ENCODE measurements at places on chromosomes 11 and 22.
A peak's percentile ranks its signal among the peaks of the same experiment; 100 is the strongest.

- H3K4me3 ChIP-seq, result no peak overlapping the region
- peaks cover 47% of the 10 kb centered on the region for H3K36me3 ChIP-seq
- no peak for DNase-seq
- H3K4me1 ChIP-seq, result peaks cover 45% of the 10 kb centered on the region
Measured at GRCh38 chr11:119021631-119022030, 3.1 kb downstream of the TRAPPC4 start.

- no peak overlapping the region for H3K4me3 ChIP-seq
- no peak overlapping the region for H3K27ac ChIP-seq
- no peaks in the 10 kb centered on the region for H3K36me3 ChIP-seq
- no peaks in the 10 kb centered on the region for H3K4me1 ChIP-seq
- no peaks in the 10 kb centered on the region for H3K27me3 ChIP-seq
- no peak for DNase-seq
Measured at GRCh38 chr11:41713030-41713429, 253.6 kb upstream of the LRRC4C start.

GRCh38 chr11:64314805-64315561 is 2.4 kb downstream of the TRMT112 start:
- no peaks in the 10 kb centered on the region for H3K27me3 ChIP-seq
- DNase-seq, result no peak
- peaks cover 14% of the 10 kb centered on the region for H3K36me3 ChIP-seq
- H3K4me1 ChIP-seq, result peaks cover 38% of the 10 kb centered on the region
- H3K27ac ChIP-seq, result no peak overlapping the region

GRCh38 chr22:43698403-43698802 is 113.7 kb downstream of the EFCAB6 start:
- DNase-seq, result no peak
- no peak overlapping the region for H3K27ac ChIP-seq
- no peaks in the 10 kb centered on the region for H3K36me3 ChIP-seq
- H3K4me3 ChIP-seq, result no peak overlapping the region
- H3K4me1 ChIP-seq, result no peaks in the 10 kb centered on the region

DNA sequence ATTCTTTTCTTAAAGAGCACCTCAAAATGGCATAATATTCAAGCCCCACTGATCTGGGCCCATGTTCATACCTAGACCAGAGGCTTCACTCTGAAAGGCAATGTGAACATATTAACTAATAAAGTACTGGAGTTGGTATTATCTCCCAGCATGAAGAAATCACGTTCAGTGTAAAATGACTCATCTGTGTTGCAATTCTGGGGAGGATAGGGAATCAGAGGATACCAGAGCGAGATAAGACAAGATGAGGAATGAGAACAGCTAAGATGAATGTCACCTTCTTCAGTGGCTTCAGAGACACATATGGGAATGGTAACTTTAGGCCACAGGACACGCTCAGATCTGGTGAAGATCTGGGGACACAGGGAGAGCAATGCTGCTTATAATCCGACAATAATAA is 121.1 kb downstream of the NTM start:
- no peak overlapping the region for H3K27ac ChIP-seq
- H3K4me1 ChIP-seq, result no peaks in the 10 kb centered on the region
- no peak overlapping the region for H3K4me3 ChIP-seq

DNA sequence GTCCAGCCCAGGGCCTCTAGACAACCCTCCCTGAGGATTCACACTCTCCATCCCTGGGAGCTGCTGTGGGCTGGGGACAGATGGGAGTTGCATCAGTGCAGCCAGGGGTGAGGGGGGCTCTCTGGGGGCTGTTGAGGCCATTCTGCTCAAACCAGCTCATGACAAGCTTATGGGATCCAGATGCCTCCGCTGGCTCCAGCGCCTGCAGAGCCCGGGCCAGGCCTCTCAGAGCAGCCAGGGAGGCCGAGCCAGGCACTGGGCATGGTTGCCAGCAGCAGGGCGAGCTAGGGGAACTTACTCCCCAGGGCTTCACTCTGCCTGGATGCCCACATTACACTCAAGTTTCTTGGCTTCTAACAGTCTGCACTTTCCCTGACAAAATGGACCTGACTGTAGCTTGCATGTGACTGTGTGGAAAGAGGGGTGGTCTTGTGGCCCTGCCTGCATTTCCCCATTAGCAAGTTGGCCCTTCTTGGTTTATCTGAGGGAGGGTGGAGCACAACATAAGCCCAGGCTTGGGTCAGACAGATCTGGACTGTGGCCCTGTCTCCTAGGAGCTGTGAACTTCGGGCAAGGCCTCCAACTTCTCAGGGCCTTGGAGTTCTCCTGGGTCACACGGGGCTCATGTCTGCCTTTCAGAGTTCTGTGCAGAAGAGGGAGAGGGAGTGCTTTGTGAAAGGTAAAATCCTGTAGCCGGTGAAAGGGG is 34.5 kb upstream of the CYB5R3 start:
- H3K4me1 ChIP-seq, result no peaks in the 10 kb centered on the region
- H3K4me3 ChIP-seq, result no peak overlapping the region
- no peaks in the 10 kb centered on the region for H3K27me3 ChIP-seq
- no peaks in the 10 kb centered on the region for H3K36me3 ChIP-seq

DNA sequence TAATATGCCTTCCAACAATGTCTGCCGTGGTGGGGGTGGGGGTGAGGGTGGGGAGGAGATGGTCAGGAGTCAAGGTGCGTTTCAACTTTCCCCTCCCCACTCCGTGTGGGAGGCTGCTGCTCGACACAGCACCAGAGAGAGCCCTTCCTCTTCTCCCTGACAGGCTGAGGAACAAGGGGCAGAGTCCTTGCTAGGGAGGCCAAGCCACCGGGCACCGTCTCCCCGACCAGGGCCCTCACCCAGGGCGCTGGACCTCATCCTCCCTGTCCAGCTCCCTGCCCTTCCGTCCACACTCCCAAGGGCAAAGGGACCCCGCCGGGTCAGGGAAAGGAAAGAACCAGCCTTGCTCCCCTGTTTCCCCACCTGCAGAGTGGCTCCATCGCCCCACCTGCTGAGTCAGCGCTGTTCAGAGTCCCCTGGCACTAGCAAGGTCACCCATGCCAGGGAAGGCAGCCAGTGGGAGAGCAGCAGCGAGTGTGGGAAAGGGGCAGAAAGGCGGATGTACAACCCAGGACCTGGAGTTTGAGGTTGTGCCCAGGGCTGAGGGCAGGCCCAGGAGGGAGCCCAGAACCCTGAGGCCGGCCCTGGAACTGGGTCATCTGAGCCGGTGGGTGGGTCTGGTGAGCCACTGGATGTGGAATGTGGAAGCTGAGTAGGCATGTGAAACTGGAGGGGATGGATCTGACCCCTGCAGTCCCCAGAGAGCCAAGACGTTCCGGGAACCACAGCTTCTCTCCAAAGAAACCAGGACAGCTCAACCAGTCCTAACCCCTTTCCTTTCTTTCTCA is 47.2 kb downstream of the BUD13 start:
- no peaks in the 10 kb centered on the region for H3K36me3 ChIP-seq
- no peaks in the 10 kb centered on the region for H3K4me1 ChIP-seq
- H3K27ac ChIP-seq, result no peak overlapping the region
- H3K27me3 ChIP-seq, result peaks cover 3% of the 10 kb centered on the region
- H3K4me3 ChIP-seq, result no peak overlapping the region
- DNase-seq, result no peak

- peak overlapping the region; percentile 79 for H3K27ac ChIP-seq
- H3K36me3 ChIP-seq, result peaks cover 7% of the 10 kb centered on the region
- peaks cover 72% of the 10 kb centered on the region for H3K4me1 ChIP-seq
- peak; percentile 63 for DNase-seq
- peak overlapping the region; percentile 71 for H3K4me3 ChIP-seq
Measured at GRCh38 chr11:46345131-46345597, 2.1 kb upstream of the DGKZ start.

GRCh38 chr22:27670701-27671412 is 130.7 kb downstream of the MN1 start:
- no peaks in the 10 kb centered on the region for H3K36me3 ChIP-seq
- no peak overlapping the region for H3K4me3 ChIP-seq
- no peaks in the 10 kb centered on the region for H3K4me1 ChIP-seq
- no peak overlapping the region for H3K27ac ChIP-seq
- peaks cover 32% of the 10 kb centered on the region for H3K27me3 ChIP-seq
- no peak for DNase-seq

GRCh38 chr11:69337211-69337721 is 43.3 kb downstream of the MYEOV start:
- peak overlapping the region; percentile 63 for H3K27ac ChIP-seq
- no peak overlapping the region for H3K4me3 ChIP-seq
- H3K4me1 ChIP-seq, result peaks cover 42% of the 10 kb centered on the region
- DNase-seq, result peak; percentile 53
